Stimulated activated CD4-positive, alpha-beta T cell treated with anti-CD3 and anti-CD28 coated beads, Interleukin-12 subunit alpha, Interleukin-12 subunit beta, amount 100 ng/mL, for 4 hours (primary cell): ENCODE measurements at places on chromosomes 3 and 15.

DNA sequence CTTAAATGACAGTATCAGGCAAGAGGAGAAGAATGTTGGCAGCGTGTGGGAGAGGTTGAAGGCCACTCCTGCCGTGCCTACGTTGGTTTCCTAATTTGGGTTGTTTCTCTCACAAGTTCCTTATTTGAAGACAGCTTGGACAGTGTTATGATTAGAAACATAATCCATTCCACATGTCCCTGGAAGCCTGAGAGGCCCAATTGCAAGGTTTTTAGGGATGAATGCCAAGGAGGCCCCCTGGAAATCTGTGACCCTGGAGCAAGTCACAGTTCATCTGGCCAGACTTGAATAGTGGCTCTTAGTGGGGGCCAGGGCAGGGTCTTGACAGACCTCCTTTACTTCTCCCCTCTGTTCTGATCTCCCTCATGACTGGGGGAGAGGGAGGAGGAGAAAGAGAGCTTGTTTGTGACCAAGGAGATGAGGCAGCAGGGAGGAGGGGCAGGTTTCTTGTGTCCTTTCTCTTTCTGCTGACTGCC, 584.4 kb upstream of the TBL1XR1 start:
- DNase-seq, result no peak

GRCh38 chr3:15309662-15310335, 22.6 kb downstream of the SH3BP5 start:
- no peak for DNase-seq

DNA sequence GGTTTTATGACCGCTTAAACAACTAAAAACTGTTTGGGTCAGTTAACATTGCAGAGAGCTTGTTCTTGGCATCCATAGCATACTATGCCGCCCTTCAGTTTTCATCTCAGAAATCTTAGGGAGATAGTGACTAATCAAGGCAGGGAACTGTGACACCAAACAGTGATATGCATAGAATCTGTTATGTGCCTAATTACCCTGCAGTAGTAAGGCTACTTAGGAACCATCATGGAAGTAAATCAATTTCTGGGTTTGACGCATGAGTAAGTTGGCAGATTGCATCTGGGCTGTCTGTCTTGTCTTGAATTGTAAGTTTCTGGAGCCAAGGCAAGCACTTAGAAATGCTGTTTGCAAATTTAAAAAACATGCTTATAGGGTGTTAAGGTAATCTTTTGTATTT, 22.5 kb downstream of the KCTD6 start:
- no peak for DNase-seq

DNA sequence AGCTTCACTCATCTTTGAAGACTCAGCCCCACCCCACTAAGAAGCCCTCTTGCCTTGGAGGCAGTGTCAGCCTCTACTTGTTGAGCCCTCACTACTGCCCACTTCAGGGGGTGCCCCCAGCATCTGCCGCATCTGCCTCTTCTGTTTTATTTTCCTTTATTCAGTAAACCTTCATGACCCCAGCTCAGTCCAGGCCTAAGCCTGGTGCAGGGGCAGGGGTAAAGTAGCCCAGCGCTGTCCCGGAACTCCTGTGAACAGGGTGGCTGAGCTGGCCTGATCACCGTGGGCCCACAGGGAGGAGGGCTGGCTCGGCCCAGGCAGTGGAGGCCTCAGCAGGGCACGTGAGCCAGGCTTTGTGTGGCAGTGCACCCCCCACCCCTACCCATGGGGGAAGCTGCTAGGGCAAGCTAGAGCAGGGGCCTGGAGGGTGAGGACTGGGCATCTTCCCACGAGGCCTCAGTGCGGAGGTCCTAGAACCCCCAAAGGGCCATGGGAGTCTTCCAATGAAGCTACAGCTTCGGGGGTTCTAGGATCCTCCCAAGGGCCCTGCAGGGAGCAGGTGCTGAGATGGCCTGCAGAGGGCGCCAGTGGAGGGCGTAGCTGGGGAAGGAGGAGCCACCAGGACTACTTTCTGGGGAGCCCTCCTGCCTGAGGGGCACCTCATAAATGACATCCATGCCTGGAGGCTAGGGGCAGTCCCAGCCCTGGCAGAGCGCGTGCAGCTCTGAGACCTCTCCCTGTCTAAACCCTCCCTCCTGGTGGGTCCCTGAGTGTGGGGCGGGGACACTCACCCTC, 36.0 kb downstream of the TSPAN3 start:
- peak; percentile 49 for DNase-seq

- DNase-seq, result no peak
These were observed 36.1 kb downstream of the PCSK6 start for GRCh38 chr15:101453123-101454120.

DNA sequence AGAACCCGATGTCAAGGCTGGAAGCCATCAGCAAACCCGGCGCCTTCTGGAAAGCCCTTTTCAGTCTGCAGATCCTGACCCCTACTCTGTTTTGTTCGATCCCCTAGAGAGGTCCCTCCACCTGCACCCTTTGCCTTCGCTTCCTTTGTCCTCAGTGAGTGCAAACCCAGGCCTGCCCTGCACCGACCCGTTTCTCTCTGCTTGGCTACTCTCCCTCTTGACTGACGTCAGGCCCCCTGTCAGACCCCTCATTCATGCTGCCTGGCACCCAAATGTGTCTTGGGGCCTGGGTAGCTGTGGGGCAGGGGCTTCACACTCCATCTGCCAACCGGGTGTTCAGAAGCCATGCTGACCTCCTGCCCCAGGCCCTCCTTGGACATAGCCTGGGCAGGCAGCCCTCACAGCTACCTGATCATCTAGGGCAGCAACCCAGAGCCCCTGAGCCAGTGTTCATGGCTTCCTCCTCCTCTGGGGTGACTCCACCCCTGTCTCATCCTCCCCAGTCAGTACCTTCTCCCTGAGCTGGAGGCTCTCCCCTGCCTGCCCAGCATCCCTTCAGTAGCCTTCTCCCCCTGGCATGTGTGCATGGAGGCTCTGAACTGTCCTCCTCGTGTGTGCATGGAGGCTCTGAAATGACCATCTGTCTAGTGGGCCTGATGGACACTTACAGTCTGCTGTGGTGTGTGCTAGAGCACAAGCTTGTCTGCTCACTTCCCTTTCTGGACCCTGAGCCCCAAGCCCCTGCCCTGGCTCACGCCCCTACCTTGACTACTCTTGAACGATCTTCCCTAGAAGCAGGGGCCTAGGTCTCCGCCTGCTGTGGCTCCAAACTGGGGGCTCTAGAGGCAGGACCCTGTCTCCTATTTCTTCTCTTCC, 69.4 kb downstream of the EXOG start:
- no peak for DNase-seq

DNA sequence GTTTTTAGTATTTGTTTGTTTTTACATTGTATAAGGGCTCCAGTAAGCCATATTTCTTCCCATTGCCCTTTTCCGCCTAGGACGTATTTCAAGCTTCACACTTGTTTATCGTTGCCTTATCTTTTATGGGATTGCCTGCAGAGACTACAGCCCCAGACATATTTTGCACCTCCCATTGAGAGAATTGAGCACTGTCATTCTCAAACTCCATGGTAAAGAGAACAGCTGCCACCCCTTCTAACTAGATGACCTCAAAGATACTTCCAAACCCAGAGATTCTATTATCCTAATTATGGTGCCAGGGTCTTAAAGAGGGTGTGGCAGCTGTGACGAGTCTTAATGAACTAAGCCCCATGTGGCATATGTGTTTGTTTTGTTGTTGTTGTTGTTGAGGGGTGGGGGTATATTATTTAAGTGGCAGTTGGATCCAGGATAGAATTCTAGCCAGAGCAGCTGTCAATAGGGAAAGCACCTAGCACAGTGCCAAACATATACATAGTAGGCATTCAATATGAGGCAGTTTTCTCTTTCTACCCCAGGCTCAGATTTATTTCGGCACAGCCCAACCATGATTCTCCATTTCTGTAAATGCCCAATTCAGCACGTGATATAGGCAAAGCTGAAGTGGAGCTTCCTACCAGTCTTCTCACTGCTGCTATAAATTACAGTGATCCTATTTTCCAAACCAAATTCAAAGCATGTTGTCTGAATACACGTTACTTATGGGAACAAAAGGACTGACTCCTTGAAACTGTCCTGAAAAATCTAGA, 932 bp upstream of the TP53BP1 start:
- no peak for DNase-seq

- no peak for DNase-seq
These were observed 111.7 kb downstream of the FOXB1 start for GRCh38 chr15:60115579-60116380.

DNA sequence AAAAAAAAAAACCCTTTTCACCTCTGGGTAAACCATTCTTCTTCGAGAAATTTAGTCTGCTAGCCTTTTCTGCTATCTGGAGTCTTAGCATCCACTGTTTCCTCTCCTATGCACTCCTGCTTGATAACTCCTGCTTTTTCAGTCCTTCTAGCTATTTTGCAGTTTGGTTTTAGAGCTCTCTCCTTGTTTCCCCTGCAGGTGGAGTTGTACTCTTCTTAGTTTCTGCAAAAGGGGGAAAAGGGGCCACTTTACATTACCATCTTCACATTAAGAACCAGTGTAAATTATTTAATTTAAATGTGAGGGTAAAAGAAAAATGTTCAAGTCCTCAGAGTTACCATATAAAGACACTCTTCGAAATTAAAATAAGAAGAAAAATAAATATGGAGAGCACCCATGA, 23.6 kb upstream of the MYLK start:
- DNase-seq, result no peak

GRCh38 chr15:92833106-92833433, 67.1 kb upstream of the CHD2 start:
- DNase-seq, result no peak

GRCh38 chr3:195151866-195152541, 119.0 kb downstream of the XXYLT1 start:
- DNase-seq, result no peak

GRCh38 chr3:98650971-98651779, 57.8 kb upstream of the CPOX start:
- no peak for DNase-seq

- DNase-seq, result peak; percentile 5
These were observed 44.6 kb downstream of the ZIC4 start for GRCh38 chr3:147361454-147362420.

- DNase-seq, result no peak
These were observed 59.5 kb upstream of the STRIT1 start for GRCh38 chr3:155352900-155353490.

DNA sequence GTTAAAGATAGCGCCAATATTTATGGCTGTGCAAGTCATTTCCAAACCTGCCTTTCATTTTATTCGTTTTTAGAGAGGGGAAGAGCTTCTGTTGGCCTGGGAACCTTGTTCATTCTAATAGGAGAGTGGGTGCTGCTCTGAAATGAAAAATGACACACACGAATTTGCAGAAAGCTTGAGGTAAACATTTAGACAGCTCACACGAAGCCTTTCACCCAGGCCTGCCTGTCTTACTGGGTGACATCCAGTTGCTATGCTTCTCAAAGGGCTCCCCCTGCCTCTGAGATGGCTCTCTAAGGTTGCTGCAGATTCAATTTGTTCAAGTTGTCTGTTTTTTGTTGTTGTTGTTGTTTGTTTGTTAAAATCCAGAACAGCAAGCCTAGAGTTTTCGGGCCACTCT, 18.2 kb downstream of the PEX5L start:
- DNase-seq, result no peak

DNA sequence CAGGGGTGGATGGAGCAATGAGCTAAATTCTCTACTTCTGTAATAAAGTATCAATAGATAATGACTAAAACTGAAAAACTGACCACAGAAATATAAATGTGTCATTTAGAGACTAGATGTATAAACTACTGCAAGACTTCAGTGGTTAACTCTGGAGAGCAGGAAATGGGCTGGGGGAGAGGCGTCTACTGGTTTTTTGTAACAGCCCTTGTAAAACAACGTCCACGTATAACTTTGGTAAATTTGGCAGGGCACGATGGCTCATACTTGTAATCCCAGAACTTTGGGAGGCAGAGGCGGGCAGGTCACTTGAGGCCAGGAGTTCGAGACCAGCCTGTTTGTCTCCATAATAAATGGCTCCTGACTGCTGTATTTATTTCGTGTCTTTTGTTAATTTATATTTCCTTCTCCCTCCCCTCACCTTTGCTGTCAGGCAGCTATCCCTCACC, 12.5 kb downstream of the RAB27A start:
- DNase-seq, result no peak

DNA sequence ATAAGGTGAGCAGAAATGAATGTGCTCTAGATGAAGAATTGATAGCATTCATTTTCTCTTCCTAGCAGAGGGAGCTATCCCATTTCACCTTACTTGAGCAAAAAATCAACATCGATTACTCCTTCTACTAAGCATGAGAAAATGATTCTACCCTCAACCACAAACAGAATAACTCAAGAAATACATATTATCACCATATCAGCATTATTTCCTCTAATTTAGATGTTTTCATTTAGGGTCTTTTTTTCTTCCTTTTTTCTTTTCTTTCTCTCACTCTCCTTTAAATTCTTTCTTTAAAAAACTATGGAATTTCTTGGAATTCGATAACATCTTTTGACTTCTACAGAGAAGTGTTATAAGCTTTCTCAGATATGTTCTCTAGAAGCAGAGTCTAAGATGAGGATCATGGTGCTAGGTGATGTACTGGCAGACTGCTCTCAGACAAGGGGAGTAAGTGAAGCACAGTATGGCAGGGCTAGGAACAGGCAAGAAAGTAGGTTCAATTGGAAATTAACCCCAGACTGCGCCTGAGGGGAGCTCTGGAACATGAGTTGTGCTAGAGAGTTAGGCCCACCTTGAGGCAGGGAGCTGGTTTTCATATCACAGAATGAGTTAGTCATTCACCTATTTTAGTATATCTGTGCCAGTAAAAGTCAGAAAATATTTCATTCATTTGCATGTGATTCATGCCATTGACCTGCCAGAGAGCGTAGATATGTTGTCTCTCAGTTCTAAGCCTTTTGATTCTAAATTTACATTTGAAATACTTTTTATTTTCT, 279.2 kb upstream of the KCNH8 start:
- peak; percentile 10 for DNase-seq

GRCh38 chr3:140443073-140443472, 234.8 kb upstream of the TRIM42 start:
- DNase-seq, result no peak

GRCh38 chr3:15798533-15799245, 910 bp upstream of the ANKRD28 start:
- DNase-seq, result no peak

GRCh38 chr3:33428734-33429133, 11.5 kb downstream of the UBP1 start:
- no peak for DNase-seq

- DNase-seq, result no peak
These were observed 54.9 kb downstream of the OCA2 start for GRCh38 chr15:28044121-28044672.

- DNase-seq, result no peak
These were observed 50.9 kb downstream of the IQCH start for GRCh38 chr15:67305506-67305905.

- DNase-seq, result no peak
These were observed 716.5 kb upstream of the CFAP20DC start for GRCh38 chr3:59766200-59766872.

GRCh38 chr3:162094301-162094700, 597.7 kb downstream of the OTOL1 start:
- no peak for DNase-seq

DNA sequence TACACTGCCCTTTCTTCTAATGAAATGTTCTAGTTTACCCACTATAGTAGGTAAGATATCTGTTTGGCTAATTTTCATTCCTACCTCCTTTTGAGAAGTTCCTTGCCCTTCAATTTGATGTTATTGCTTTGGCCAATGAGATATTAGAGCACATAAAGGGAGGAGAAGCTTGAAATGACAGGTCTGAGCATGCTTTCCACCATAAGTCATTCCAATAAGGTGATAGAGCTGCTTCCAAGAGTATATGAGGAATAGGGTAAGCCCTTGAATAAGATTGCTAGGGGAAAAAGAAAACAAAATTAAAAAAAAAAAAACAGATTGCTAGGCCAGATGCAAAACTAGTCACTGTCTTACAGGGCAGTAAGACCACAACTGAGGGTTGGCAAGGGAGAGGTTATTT, 78.9 kb upstream of the TRIM42 start:
- DNase-seq, result no peak

- no peak for DNase-seq
These were observed 39.7 kb downstream of the SEMA5B start for GRCh38 chr3:122987736-122988319.
